HFFc6 (cell line): ENCODE measurements at places on chromosomes 12 and 14. TPM values are rescaled to one million over a fixed set of nuclear protein-coding genes. Genes with fewer than 3 reads are reported as not detected.

HOXC13 gene
- total RNA-seq, result not detected in 3 replicates

CAPZA3 gene
- not detected in 3 replicates for total RNA-seq

MYBPC1 gene
- total RNA-seq, result not detected in 3 replicates

GLS2 gene
- not detected in 3 replicates for total RNA-seq

KCNMB4 gene
- 0.20 to 0.69 TPM (median 0.54 TPM) in 3 replicates for total RNA-seq

TEX52 gene
- total RNA-seq, result not detected in 3 replicates

GRCh38 chr12:92561543-92561899 is 141.3 kb upstream of the PLEKHG7 start:
- H3K4me1 ChIP-seq, result peaks cover 29% of the 10 kb centered on the region
- no peaks in the 10 kb centered on the region for H3K36me3 ChIP-seq
- peak; percentile 69 for DNase-seq
- H3K27me3 ChIP-seq, result no peaks in the 10 kb centered on the region; the same call in 1 of the 2 replicates
- no peak overlapping the region for H3K27ac ChIP-seq

DNA sequence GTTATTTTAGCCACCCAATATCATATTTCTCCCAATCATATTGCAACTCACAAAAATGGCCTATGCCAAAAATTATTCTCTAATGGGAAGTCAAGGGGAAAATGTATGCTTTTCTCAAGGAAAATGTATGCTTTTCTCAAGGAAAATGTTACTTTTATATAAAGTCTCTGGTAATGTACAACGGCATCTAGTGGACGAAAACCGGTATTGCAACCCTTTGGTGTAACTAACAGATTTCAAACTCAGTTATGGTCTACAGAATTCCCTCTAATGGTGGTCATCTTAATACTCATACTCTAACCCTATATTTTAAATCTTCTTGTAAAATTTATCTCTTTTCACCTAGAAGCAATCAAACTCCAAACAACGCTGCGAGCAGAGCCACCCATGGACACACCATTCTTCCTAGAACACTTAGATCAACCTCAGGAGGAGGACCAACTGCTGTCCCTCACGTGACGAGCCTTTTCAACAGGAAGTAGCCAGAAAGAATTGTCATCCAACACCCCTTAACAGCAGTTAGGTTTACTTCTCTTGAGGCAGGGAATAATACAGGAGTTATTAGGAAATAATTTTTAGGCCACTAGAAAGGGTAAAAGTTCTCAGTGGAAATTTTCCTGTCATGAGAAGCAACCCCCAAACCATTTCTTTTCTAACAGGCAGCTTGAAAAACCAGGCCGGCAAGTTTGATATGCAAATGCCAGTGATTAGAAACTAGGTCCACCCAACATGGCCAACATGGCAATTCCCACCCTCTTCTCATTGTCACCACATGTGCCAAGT is 20.1 kb downstream of the APOBEC1 start:
- H3K27me3 ChIP-seq, result no peaks in the 10 kb centered on the region; the same call in 1 of the 2 replicates
- DNase-seq, result peak; percentile 22
- H3K4me1 ChIP-seq, result no peaks in the 10 kb centered on the region
- no peak overlapping the region for H3K4me3 ChIP-seq

DNA sequence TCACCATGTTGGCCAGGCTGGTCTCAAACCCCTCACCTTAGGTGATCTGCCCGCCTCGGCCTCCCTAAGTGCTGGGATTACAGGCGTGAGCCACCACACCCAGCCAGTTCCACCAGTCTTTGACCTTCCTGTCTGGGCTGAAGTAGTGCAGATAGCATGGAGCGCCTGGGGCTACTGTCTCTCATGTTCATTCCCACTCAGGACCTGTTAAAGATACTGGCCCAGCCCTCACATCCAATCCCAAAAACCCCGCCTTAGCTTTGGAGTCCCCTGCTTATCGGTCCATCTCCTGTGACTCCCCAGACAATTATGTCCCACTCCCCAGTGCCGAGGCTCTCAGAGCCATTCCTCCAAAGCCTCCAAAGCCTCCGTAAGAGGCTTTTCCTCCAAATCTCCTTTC is 12.0 kb upstream of the CELA1 start:
- H3K27me3 ChIP-seq, result no peaks in the 10 kb centered on the region
- no peak overlapping the region for H3K27ac ChIP-seq
- H3K4me3 ChIP-seq, result no peak overlapping the region

GRCh38 chr14:68922886-68923285 is 56.2 kb downstream of the ACTN1 start:
- H3K27me3 ChIP-seq, result peaks cover 20% of the 10 kb centered on the region
- H3K36me3 ChIP-seq, result peaks cover 57% of the 10 kb centered on the region
- no peak for DNase-seq
- H3K4me1 ChIP-seq, result peaks cover 72% of the 10 kb centered on the region
- H3K4me3 ChIP-seq, result peak overlapping the region; percentile 66

DNA sequence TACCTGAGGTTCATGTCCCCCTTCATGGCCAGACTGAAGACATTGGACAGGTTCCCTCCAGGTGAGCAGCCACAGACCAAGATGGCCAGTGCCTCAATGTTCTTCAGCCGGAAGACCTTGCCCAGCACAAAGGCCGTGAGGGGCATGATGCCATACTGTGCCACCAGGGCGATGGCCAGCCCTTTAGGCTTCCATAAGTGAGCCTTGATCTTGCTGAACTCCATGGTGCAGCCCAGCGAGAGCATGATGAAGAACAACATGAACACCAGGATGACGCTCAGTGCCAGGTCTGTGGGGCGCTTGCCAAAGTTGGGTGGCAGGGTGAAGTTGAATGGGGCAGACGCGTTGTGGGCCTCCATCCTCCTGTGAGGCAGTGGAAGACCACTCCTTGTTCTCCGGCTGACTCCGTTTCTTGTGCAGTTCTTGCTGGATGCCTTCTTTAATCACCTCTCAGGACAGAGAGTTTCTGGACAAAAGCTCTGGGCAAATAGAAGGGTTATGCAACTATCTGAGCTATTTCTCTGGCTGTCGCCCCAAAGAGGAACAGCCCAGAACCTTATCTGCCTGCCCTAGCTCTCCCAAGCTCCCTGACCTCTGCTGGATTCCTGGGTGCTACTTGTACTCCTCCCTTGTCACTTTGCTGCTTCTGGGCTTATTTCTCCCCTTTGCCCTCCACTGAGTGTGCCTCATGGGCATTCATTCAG is at the start of gene SLC10A1:
TSS of gene SLC10A1 (minus strand) at position 445 of the 704 bp plus-strand sequence. CDS start at position 359, 86 bp downstream.
- no peaks in the 10 kb centered on the region for H3K36me3 ChIP-seq
- H3K27me3 ChIP-seq, result peaks cover 13% of the 10 kb centered on the region
- no peak for DNase-seq

DNA sequence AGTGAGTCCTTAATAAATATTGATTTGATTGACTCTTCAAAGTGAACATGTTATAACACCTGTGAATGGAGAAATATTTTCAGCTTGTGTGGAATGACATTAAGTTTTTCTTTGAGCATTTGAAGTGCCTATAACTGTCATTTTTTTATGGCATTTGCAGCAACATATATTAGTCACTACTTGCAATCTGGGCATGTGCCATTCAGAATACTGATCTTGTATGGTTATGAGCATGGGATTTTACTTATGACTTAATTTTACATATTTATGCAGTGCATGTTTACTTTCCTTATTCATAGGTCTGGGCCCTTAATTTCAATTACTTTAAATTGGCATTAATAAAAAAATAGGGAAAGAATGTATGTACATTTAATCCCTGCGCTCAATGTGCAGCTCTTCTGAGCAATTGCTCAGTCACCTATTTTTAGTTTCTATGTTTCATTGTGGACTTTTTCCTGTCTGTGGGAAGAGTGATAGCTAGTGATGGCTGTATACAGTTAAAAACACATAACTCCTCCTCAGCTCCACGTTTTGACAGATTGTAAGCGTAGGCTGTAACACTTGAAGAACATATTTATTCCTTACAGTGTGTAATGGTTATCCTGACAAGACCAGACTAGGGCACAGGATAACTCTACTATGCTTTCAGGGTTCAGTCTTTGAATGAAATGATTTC is 339.6 kb downstream of the SNAPC1 start:
- no peaks in the 10 kb centered on the region for H3K27me3 ChIP-seq
- H3K4me1 ChIP-seq, result peaks cover 19% of the 10 kb centered on the region
- H3K36me3 ChIP-seq, result no peaks in the 10 kb centered on the region
- no peak overlapping the region for H3K4me3 ChIP-seq

- no peak overlapping the region for H3K27ac ChIP-seq
- peaks cover 1% of the 10 kb centered on the region; the same call in 1 of the 2 replicates for H3K36me3 ChIP-seq
- no peak for DNase-seq
- no peak overlapping the region for H3K4me3 ChIP-seq
Observed at GRCh38 chr12:15863984-15864383, 18.2 kb upstream of the STRAP start.

- no peaks in the 10 kb centered on the region for H3K27me3 ChIP-seq
- peaks cover 31% of the 10 kb centered on the region for H3K4me1 ChIP-seq
- no peak for DNase-seq
- H3K27ac ChIP-seq, result no peak overlapping the region
- peaks cover 34% of the 10 kb centered on the region for H3K36me3 ChIP-seq
- no peak overlapping the region for H3K4me3 ChIP-seq
Observed at GRCh38 chr14:64444140-64444539, 21.2 kb upstream of the AKAP5 start.

DNA sequence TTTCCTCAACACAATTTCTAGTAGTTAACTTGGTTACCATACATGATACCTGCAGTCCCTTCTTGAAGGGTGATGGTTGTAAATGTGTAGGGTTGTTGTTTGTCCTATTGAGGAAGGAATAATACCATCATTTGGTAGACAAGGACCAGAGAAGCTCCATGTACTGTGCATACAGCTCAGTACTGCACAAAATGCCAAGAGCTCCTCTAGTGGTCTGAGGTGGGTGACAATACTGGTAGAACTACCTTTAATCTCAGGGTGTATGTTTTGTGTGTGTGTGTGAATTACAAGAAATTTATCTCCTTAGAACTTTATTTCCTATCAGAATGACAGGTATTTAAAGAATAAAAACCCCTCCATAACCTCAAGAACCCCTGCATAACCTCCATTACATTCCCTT is 575.3 kb downstream of the TMTC2 start:
- no peaks in the 10 kb centered on the region for H3K4me1 ChIP-seq
- H3K27me3 ChIP-seq, result no peaks in the 10 kb centered on the region
- no peaks in the 10 kb centered on the region for H3K36me3 ChIP-seq
- no peak overlapping the region for H3K27ac ChIP-seq
- H3K4me3 ChIP-seq, result no peak overlapping the region

- H3K36me3 ChIP-seq, result no peaks in the 10 kb centered on the region
- no peaks in the 10 kb centered on the region for H3K4me1 ChIP-seq
- H3K27ac ChIP-seq, result no peak overlapping the region
- H3K27me3 ChIP-seq, result no peaks in the 10 kb centered on the region
- H3K4me3 ChIP-seq, result no peak overlapping the region
Observed at GRCh38 chr12:97159377-97159776, 252.3 kb downstream of the NEDD1 start.

- H3K4me3 ChIP-seq, result peak overlapping the region; percentile 69
- DNase-seq, result no peak
- H3K4me1 ChIP-seq, result peaks cover 6% of the 10 kb centered on the region
- H3K27ac ChIP-seq, result no peak overlapping the region
- peaks cover 7% of the 10 kb centered on the region for H3K27me3 ChIP-seq
Observed at GRCh38 chr12:57632073-57632957, 686 bp downstream of the B4GALNT1 start.

DNA sequence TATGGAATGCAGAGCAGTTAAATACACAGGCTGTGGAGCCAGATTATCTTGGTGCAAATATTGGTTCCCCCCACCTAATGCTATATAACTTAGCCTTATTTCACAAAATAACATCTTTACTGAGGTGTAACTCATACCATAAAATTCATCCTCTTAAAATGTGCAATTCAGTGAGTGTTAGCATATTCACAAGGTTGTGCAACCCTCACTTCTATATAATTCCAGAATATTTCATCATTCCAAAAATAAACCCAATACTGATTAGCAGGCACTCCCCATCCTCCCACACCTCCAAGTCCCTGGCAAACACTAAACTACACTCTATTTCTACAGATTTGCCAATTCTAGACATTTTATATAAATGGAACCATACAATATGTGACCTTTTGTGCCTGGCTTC is 116.3 kb upstream of the CNTN1 start:
- no peak overlapping the region for H3K27ac ChIP-seq
- H3K36me3 ChIP-seq, result no peaks in the 10 kb centered on the region
- no peak overlapping the region for H3K4me3 ChIP-seq
- no peak for DNase-seq

DNA sequence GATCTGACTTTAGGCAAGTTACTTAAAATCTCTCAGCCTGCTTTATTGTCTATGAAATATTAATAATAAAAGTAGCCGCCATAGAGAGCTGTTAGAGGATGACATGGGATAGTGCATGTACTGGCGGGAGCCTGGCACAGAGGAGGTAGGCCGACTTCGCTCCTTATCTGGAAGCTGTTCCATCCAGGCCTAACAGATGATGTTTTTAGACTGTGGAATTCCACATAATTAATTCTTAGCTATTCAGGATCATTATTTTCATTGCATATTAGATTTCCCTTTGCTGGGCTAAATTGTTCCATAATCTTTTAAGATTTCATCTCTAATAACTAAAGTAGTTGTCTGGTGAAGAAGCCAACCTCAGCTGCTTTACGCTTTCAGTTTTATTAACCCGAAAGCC is 30.8 kb downstream of the CNTN1 start:
- H3K27me3 ChIP-seq, result no peaks in the 10 kb centered on the region
- DNase-seq, result no peak
- H3K36me3 ChIP-seq, result no peaks in the 10 kb centered on the region
- no peak overlapping the region for H3K27ac ChIP-seq

DNA sequence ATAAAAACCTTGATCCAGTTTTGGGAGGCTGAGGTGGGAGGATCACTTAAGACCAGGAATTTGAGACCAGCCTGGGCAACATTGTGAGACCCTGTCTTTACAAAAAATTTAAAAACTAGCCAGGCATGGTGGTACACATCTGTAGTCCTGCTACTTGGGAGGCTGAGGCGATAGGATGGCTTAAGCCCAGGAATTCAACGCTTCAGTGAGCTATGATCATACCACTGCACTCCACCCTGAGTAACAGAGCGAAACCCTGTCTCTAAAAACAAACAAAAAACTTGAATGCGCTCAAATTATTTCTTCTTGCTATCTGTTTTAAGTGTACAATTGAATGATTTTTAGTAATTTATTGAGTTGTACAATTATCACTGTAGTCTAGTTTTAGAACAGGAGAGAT is 20.1 kb downstream of the WDR20 start:
- no peaks in the 10 kb centered on the region for H3K27me3 ChIP-seq
- H3K4me3 ChIP-seq, result no peak overlapping the region
- DNase-seq, result no peak
- peaks cover 21% of the 10 kb centered on the region for H3K36me3 ChIP-seq

GRCh38 chr12:96274331-96274730 is 80.2 kb downstream of the ELK3 start:
- peak overlapping the region; percentile 39 for H3K27ac ChIP-seq
- H3K27me3 ChIP-seq, result no peaks in the 10 kb centered on the region; the same call in 1 of the 2 replicates
- DNase-seq, result peak; percentile 25
- H3K4me3 ChIP-seq, result peak overlapping the region; percentile 6; the same call in 1 of the 2 replicates
- peaks cover 33% of the 10 kb centered on the region for H3K36me3 ChIP-seq

DNA sequence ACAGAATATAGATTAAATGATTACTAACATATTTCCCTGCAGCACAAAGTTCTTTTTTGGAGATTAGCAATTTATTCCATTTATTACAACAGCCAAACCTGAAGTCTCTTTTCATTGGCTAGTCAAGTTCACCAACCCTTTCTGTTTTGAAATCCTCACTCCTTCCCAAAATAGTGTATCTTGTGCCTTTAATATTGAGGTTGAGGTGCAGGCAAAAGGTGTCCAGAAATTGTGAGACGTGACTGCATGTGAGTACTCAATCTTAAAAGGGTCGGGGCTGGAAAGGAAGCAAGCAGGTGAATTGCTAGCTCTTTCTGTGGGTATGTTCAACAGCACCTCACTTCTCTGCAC is 11.1 kb upstream of the FOXN3 start:
- DNase-seq, result no peak
- no peak overlapping the region; the same call in 1 of the 2 replicates for H3K4me3 ChIP-seq
- peak overlapping the region; percentile 49; the same call in 1 of the 2 replicates for H3K27ac ChIP-seq
- peaks cover 4% of the 10 kb centered on the region for H3K27me3 ChIP-seq
- peaks cover 3% of the 10 kb centered on the region; the same call in 1 of the 2 replicates for H3K36me3 ChIP-seq
